ENCODE measurements at places on chromosomes 1 and 21. TPM values are rescaled to one million over a fixed set of nuclear protein-coding genes. Genes with fewer than 3 reads are reported as not detected.

Gene RHBDL2
- 0.13 TPM for total RNA-seq

Gene LCE1C
- not detected for total RNA-seq

Gene ACBD6
- total RNA-seq, result 53.6 TPM

Gene OR2AK2
- not detected for total RNA-seq

Gene CACNA1S
- not detected for total RNA-seq

Gene A3GALT2
- total RNA-seq, result not detected

Gene GPR25
- total RNA-seq, result not detected

Gene LMX1A
- total RNA-seq, result not detected

Gene TLCD4
- under 0.01 TPM for total RNA-seq

Gene SDC3
- 58.0 TPM for total RNA-seq

Gene IFNLR1
- total RNA-seq, result not detected

Gene ATP6V0B
- 125 TPM for total RNA-seq

Gene LCE1D
- total RNA-seq, result not detected

Gene F5
- total RNA-seq, result not detected

DNA sequence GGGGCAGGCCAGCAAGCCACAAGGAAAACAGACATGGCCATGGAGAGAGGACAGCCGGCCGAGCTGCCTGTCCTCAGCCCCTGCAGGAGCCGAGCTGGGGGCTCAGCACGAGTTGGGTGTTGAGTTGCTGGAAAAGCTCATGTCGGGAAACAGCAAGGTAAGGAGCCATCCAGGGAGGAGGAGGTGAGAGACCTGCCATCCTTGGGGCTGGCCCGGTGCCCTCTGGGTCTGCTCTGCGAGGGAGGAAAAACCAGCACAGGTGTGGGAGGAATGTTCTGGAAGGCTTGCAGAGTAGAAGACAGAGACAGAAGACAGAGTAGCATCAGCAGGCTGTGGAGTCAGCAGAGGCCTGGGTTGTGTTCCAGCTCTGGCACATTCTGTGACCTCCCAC is 548.8 kb downstream of the PTPRU start:
- no peak for DNase-seq

- DNase-seq, result no peak
Observed at GRCh38 chr1:3064296-3064850, 4.6 kb upstream of the PRDM16 start.

- no peak for DNase-seq
Observed at GRCh38 chr1:164772635-164773034, 213.7 kb downstream of the PBX1 start.

GRCh38 chr1:229869240-229869639 is 197.8 kb upstream of the GALNT2 start:
- DNase-seq, result no peak

GRCh38 chr1:6831366-6831765 is 46.1 kb downstream of the CAMTA1 start:
- DNase-seq, result no peak

- DNase-seq, result peak; percentile 23
Observed at GRCh38 chr1:65469889-65470340, 49.4 kb downstream of the LEPR start.

GRCh38 chr1:83889707-83890106 is 109.2 kb downstream of the TTLL7 start:
- DNase-seq, result no peak

GRCh38 chr1:58845942-58846341 is 62.1 kb upstream of the JUN start:
- no peak for DNase-seq

GRCh38 chr1:152946248-152946647 is 758 bp upstream of the SPRR5 start:
- DNase-seq, result no peak

- DNase-seq, result no peak
Observed at GRCh38 chr21:29072873-29073221, 601 bp downstream of the CCT8 start.

- no peak for DNase-seq
Observed at GRCh38 chr1:215018555-215018954, 64.0 kb upstream of the KCNK2 start.

DNA sequence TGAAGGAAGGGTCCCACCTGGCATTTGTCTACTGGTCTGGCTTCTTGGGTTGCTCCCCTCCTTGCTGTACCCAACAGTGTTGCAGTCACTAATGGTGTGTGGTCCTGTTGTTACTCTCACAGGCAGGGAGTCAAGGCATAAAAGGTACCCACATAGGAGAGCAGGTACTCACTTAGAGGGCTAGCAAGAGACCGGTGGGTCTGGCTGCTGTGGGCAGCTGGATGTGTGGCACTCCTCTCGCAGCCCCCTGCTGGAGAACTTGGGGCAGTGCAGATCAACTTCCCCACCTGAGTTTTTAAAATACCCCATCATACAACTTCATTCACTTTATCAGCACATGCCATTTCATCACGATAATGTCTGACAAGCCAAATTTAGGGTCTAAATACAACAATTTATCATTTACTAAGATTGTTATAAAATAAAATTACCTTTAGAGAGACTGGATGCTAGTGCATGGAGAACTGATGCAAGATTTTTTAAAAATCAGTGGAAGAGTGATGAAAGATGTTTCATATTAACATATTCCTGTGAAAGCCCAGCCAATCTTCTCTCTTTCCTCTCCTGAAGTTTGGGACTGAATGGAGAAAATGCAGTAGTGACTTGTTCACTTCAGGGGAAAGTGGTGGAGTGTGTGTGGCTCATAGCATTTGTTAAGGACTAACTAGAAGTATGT is 42.8 kb downstream of the ACP6 start:
- peak; percentile 66 for DNase-seq

- DNase-seq, result no peak
Observed at GRCh38 chr1:179550746-179551682, 24.7 kb downstream of the NPHS2 start.

DNA sequence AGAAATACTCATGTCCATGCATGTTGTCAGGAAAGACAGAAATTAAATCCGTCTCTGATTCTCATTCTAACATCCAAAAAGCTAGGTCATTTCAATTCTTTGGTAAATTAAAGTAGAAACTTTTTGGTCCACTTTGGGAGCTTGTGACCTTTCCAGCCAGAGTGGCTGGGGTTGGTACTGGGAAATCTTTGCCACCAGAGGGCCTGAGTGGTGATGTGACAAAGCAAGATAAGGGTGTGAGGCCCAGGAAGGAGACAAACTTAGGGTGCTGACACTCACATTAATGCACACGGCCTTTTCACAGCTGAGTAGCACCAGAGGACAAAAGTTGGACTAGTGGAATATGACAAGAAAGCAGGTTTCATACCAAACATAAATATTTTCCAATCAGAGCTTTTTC is 144.3 kb downstream of the DNM3 start:
- no peak for DNase-seq

GRCh38 chr1:204192046-204192445 is 4.2 kb downstream of the KISS1 start:
- no peak for DNase-seq

DNA sequence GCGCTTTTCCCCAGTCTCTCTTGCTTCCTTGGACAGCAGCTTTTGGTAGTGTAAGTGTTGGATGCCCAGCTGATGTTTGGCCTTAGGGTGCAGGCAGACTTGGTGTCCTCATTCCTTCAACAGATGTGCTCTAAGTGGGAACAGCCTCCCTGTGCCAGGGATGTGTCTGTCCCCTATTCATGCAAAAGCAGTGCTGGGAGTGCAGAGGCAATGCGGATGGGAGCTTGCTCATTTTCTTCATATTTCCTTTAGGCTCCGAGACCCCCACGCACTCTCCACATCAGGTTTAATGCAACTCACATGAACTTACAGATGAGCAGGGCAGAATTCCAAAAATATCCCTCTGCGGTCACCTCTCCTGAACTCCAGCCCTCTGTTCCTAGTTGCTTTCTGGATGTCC is 96.1 kb downstream of the IER5 start:
- DNase-seq, result no peak

GRCh38 chr1:212158912-212159796 is 123.6 kb downstream of the DTL start:
- DNase-seq, result no peak

- DNase-seq, result no peak
Observed at GRCh38 chr1:14598007-14598497, 433 bp upstream of the KAZN start.

DNA sequence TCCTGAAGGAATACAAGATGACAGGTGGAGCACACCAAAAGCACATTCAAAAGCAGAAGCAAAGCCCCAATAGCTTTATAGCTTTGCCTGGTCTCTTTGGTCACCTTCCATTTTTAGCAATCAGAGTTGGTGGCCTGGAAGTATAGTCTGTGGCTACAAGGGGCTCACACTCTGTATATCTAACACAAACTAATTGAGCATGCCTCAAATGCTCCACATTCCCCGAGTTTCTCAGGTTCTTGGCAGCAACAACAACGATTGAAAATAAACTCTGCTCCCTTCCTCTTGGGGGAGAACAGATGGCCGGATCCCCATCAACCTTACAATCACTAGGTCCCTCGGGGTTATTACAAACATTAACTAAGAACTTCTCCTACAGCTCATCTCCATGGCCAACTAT is 24.9 kb upstream of the TADA1 start:
- DNase-seq, result no peak

- DNase-seq, result no peak
Observed at GRCh38 chr1:6594977-6595740, 7.5 kb downstream of the KLHL21 start.

DNA sequence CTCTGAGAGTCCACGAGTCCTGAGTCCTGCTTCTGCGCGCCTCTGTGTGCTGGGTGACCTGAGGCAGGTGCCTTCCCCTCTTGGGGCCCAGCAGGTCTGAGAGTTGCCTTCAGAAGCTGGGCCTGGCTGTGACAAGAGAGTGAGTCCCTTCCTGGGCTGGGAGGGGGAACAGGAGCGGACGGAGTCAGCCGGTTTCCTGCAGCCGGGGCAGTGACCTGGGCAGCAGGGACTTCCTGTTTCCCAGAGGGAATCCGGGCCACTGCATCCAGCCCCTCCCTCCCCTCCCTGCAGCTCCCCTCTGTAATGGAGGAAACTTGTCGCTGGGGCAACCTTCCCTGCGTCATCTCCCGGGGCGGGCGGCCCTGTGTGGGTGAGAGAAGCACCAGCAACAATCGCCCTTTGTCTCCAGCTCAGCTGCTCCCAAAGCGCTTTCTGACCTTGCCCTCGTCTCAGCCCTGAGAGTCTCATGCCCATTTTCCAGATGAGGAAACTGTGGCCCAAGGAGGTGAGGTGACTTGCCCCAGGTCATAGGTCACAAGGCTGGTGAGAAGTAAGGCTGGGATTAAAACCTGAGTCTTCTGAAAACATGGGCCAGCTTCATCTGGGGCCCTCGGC is 61.1 kb downstream of the SDC3 start:
- peak; percentile 95 for DNase-seq

All from dermis microvascular lymphatic vessel endothelial cell (primary cell).